Activated CD4-positive, CD25-positive, alpha-beta regulatory T cell treated with anti-CD3 and anti-CD28 coated beads, Interleukin-2, amount 50 U/mL, for 72 hours (primary cell): ENCODE measurements at places on chromosomes 7 and 10.

- DNase-seq: no peak
Measured at GRCh38 chr10:96651998-96652431, 65.2 kb upstream of the TM9SF3 start.

- DNase-seq: no peak
Measured at GRCh38 chr10:9796564-9796963, 1221.1 kb upstream of the CELF2 start.

DNA sequence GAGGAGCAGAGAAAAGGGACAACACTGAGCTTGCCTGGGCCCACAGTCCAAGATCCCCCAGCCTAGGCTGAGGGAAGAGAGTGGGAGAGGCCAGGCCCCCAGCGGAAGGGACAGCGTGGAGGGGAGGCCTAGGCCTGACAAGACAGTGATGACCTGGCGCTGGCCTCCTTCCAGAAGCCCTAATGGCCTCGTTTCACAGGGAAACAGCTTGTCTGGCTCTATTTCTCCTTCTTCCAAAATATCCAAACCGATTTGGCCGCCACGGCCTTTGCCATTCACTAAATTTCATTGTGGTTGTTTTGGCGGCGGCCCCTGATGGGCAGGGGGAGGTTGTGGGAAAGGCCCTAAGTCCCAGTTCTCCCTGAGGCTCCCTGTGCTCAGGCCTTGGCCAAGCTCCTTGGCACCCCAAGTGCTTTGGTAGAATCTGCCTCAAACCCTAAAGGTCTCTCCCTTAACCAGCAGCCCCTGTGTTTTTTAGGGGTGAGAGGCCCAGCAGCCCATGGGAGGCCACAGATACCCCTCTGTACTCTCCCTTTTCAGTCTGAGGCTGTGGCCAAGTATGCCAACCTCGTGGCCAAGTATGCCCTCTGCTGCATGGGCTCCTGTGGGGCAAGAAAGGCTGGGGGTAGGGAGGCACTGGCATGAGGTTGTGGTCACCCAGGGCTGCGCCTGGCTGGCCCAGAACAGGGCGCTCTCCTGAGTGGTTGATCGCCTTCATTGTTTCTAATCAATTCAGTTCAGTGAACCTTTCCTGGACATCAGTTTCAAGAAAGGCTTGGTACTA lies 37.3 kb downstream of the PAX2 start:
- DNase-seq: no peak

GRCh38 chr10:78575400-78575799 lies 493.4 kb upstream of the ZMIZ1 start:
- DNase-seq: no peak

- no peak for DNase-seq
Measured at GRCh38 chr7:125032943-125033342, 103.3 kb upstream of the POT1 start.

GRCh38 chr10:58856508-58857240 lies 319.8 kb upstream of the PHYHIPL start:
- DNase-seq: no peak

DNA sequence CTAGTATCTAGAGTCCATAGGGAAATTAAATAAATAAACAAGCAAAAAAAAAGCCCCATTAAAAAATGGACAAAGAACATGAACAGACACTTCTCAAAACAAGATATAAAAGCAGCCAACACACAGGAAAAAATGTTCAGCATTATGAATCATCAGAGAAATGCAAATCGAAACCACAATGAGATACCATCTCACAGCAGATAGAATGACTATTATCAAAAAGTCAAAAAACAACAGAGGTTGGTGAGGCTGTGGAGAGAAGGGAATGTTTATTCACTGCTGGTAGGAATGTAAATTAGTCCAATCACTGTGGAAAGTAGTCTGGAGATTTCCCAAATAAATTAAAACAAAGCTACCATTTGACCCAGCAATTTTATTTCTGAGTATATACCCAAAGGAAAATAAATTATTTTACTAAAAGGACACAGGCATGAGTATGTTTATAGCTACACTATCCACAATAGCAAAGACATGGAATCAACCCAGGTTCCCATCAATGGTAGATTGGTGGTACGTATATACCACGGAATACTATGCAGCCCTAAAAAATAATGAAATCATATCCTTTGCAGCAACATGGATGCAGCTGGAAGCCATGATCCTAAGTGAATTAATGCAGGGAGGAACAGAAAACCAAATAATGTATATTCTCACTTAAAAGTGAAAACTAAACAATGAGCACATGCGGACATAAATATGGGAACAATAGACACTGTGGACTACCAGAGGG lies 366.5 kb upstream of the SEMA3C start:
- DNase-seq: no peak

DNA sequence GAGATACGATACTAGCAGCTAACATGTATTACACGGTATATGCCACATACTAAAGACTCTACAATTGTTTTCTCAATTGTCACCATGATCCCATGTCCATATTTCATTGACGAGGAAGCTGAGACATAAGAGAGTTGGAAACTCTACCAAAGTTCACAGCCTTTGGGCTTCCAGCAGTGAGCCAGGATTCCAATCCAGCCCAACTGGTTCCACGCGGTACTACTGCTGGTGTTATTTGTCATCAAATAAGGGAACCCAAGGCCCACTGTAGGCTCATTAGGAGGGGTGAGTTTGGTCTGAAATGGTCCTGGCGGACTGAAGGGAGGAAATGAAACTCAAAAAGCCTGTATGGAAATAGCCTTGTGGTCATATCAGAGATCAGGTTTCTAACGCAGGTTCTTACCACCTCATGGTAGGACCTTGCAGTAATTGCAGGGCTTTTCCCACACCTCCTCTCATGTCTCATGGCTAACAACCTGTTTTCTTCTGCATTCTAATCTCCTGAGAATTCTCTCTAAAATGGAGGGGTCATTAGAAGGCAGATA lies 814.6 kb downstream of the LRMDA start:
- no peak for DNase-seq

DNA sequence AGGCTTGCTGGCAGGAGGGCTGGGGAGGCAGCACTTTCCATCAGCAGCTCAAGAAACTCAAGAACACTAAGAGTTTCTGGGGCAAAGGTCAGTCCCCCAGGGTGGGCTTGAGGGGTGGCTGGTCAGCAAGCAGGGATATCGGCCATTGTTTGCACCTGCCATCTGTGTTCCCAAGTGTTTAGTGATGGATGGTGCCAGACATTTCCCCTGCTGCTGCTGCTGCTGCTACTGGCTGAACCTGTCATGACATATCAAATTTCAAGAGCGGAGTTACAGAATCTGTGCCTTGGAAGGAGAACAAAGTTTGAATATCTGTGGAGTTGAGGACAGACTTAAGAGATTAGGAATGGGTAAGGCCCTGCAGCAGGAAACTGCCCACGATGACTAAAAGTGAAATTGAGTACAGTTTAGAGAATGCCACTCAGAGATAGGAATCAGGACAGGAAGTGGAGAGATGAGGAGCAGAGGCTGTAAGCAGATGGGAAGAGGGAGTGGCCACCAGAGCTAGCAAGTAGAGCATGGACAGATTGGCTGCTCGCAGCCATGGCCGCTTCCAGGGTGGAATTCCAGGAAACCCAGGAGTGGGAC lies 39.2 kb upstream of the PPP1R3C start:
- DNase-seq: no peak

DNA sequence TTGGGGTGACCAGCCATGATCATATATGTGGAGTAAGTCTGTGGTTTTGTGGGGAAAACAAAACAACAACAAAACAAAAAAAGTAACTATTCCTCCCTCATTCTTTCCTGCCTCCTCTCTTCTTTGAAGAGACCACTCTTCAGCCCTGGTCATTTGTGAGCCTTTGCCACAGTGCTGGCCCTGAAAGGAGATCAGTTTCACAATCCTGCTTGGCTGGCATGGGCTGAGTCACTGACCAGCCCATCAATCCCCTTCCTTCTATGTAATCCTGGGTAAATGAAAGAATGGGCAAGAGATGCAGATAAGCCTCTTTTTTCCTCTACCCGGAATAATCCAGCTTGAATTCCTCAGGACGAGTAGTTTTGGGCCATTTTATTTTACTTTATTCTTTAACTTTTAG lies 13.6 kb downstream of the CSTF2T start:
- no peak for DNase-seq

- DNase-seq: peak; percentile 72
Measured at GRCh38 chr10:116796910-116797513, 52.3 kb upstream of the ENO4 start.

- no peak for DNase-seq
Measured at GRCh38 chr10:102779680-102780526, 36.2 kb downstream of the WBP1L start.

DNA sequence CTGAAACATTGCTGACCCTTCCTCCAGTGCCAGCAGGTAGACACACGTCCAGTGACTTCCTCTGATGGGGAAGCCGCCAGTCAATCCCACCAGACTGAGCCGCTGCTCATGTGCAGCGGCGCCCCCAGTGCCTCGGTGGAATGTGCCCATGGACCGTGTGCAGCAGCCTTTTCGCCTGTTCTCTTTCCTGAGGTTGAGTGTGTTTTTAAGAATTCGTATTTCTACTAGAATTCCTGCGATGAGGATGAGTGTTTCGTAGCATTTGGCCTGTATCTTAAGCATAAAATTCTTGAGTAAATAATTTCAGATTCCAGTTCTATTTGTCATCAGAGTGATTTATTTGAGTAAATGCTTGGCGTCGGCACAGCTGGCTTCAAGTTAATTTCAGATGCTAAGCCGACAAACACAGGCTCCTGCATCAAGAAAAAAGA lies 35.4 kb downstream of the BNIP3 start:
- DNase-seq: no peak

DNA sequence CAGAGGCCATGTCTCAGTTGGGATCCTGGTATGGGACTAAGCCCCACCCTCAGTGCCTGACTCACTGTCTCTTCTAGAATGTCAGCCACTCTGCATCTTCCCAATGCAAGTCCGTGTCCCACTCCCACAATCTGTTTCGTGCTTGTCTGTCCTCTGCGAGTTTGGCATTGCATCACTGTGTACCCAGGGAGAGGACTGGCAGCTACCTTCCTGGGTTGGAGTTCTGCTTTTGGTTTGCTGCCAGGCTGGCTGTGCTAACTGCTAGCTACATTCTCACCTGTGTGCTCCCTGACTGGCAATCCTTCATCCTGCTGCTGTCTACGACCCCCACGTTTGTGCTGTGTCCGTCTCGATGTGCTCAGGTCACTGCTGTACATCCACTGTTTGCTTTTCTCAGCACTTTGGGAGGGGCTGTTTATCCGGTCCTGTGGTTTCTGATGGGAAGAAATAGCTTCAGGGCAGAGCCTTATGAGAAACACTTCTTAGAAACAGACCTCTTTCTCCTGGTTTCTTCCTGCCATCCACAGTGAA lies 56.0 kb upstream of the GLI3 start:
- no peak for DNase-seq

GRCh38 chr7:85774986-85775385 lies 588.1 kb upstream of the SEMA3D start:
- DNase-seq: no peak

- DNase-seq: no peak
Measured at GRCh38 chr10:122178655-122179054, 92.4 kb upstream of the BTBD16 start.

- DNase-seq: peak; percentile 51
Measured at GRCh38 chr7:1531263-1531978, 919 bp downstream of the MAFK start.

- DNase-seq: no peak
Measured at GRCh38 chr10:52558090-52558489, 214.5 kb downstream of the MBL2 start.

GRCh38 chr7:110767550-110768110 lies 323.3 kb upstream of the LRRN3 start:
- no peak for DNase-seq

DNA sequence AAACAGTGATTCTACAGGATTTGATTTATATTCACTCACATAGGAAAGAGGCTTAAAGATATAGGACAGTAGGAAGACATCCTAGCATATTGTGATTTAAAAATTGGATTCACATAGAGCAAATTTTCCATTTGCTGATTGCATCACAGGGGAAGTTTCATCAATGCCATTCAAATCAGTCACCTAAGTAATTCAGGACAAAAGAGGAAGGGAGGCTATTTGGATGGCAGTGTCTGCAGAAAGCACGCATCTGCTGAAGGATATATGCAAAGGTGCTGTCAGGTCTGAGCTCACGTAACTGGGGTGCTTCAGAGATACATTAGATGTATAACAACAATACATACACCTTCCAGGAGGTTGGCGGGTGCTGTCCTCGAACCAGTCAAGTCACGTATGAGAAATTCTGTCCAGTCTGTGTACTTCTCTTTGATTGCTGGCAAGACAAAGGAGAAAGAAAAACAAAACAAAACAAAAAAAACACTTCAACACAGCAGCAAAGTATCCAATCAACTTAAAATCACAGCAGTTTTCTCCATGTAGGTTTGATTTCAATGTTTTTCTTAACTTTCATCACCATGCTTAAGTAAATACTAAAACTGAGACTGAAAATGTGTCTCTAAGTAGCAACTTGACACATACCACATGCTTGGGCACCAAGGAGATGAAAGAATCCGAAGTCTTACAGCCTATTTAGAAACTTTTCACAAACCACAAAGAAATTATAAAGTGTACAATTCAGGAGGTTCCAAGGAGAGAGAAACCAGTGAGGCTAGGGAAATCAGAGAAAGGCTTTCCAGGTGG lies 125.1 kb downstream of the SFMBT2 start:
- DNase-seq: no peak

DNA sequence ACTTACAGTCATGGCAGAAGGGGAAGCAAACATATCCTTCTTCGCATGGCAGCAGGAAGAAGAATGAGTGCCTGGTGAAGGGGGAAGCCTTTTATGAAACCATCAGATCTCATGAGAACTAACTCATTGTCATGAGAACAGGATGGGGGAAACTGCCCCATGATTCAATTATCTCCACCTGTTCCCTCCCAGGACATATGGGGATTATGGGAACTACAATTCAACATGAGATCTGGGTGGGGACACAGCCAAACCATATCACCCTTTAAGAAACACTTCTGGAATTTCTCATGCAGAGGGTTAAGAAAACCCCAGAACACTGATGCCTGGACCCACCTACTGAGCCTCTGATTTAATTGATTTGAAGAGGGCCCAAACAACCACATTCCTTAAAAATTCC lies 63.3 kb upstream of the DNAJB12 start:
- DNase-seq: no peak

DNA sequence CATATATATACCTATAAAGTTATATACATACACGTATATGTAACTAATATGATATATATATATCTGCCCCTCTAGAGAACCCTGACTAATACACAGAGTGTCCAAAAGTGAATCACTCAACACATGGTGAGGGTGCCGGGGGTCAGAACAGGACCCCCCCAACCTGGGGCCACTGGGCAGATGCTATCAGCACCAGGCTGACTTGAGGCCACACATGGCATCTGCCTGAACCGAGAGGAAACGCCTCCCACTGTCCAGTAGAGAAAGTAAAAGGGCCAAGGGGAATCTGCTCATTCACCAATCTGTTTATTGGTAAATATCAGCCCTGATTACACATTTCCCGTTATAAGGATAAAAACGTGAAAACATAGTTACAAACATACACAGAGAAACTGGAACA lies 218.3 kb downstream of the PTPRN2 start:
- DNase-seq: no peak

- DNase-seq: no peak
Measured at GRCh38 chr7:70645876-70646351, 486.0 kb upstream of the GALNT17 start.
